ENCODE measurements at places on chromosomes 7 and 10.

- DNase-seq = no peak
Measured at GRCh38 chr7:97460433-97460832, 271.5 kb upstream of the TAC1 start.

DNA sequence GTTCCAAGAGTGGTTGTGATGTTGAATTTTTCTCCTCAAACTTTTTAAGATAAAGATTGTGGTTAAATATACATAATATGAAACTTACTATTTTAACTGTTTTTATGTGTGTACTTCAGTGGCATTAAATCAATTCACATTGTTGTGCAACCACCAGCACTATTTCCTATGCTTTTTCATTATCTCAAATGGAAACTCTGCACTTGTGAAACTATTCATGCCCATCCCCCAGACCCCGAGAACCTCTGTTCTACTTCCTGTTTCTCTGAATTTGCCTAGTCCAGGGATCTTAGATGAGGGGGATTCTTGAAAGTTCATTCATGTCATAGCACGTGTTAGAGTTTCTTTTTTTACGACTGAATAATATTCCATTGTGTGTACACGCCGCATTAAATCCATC lies 67.0 kb downstream of the WDR37 start:
- DNase-seq = peak; percentile 15

DNA sequence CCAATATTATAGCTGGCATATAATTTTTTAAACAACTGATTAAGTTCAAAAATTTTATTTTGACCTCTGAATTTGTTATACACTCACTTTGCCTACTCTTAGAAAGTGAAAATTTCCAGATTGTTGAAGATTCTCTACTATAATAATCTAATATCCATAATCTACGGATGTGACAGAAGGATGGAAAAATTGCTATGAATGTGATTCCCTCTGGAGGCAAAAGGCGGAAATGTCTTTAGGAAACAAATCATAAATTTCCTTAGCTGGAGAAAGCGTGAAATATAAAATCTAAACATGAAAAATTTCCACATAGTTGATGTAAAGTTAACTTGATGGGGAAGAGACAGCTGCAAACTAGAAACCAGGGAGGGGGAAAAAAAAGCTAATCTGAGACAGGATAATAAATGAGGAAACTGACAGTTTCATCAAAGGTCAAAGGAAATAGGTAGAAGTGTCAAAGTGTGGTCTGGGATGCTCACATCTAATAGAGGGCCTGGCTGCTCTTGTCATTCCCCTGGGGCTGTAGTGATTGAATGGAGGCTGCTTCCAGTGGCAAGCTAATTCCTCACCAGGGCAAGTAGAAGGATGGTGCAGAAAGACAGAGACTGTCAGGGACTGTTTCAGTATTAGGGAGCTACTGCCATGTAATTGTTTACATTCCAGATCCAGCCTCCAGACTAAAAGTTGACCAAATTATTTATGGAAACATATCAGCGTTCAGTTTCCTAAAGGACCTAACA lies 264.5 kb downstream of the SDHAF3 start:
- no peak for DNase-seq

DNA sequence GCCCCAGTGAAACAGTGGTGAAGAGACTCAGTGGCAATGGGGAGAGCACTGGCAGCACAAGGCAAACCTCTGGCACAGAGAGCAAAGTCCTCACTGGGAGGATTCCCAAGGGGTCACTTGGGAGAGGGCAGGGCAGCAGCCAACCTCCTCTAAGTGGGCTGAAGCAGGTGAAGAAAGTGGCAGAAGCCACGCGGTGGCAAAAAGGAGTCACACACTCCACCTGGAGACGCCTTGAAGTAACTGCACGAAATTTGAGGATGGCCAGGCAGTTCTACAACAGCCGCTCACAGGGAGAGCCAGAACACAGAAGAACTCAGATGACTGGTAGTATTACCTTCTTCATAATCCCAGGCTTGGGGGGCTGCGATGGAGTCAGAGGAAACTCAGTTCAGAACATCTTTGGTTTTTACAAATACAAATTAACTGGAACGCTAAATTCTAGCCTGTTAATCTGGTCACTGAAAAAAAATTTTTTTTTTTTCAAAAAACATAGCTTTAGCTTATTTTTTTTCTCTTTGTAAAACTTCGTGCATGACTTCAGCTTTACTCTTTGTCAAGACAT lies 574 bp upstream of the IL6 start:
- DNase-seq = peak; percentile 70

- DNase-seq = no peak
Measured at GRCh38 chr7:46383605-46384004, 462.5 kb upstream of the IGFBP3 start.

- no peak for DNase-seq
Measured at GRCh38 chr7:40969641-40970040, 733.2 kb downstream of the INHBA start.

- DNase-seq = no peak
Measured at GRCh38 chr10:5698062-5698461, 13.4 kb downstream of the TASOR2 start.

GRCh38 chr10:98242823-98243222 lies 25.2 kb downstream of the LOXL4 start:
- DNase-seq = peak; percentile 20

GRCh38 chr10:117169480-117169879 lies 27.8 kb upstream of the KCNK18 start:
- no peak for DNase-seq

GRCh38 chr10:96612055-96612830 lies 25.4 kb upstream of the TM9SF3 start:
- no peak for DNase-seq

DNA sequence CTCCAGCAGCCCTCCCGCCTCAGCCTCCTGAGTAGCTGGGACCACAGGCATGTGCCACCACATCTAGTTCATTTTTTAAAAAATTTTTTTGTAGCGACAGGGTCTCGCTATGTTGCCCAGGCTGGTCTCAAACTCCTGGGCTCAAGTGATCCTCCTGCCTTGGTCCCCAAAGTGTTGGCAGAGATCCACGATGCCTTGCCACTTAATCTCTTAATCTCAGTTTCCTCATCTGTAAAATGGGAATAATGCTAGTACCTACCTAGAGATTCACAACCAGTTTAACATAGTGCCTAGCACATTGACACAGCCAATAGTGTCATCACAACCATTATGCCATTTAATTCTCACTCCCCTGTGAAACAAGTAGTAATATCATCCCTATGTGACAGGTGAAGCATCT lies 4.8 kb upstream of the CPA4 start:
- DNase-seq = no peak

DNA sequence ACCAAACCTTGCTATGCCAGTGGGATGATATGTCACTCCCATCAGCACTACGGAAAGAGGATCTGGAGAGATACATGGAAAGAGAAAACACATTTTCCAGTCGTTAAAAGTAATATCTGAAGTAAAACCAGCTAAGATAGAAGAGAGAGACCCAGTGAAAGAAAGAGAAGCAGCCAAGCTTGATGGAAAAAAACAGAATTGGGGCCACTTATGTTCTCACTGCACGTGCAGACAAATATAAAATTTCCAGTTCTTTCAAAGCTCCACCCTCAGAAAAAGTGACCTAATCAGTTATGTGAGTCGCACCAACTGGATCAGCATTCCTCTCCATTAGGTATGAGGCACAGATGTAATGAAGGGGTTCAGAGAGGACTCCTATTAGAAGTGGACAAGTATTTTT lies 266.1 kb downstream of the MTERF1 start:
- no peak for DNase-seq

- DNase-seq = peak; percentile 38
Measured at GRCh38 chr10:62620491-62620890, 184.0 kb upstream of the ADO start.

- DNase-seq = no peak
Measured at GRCh38 chr10:81872206-81872862, 2.7 kb upstream of the NRG3 start.

DNA sequence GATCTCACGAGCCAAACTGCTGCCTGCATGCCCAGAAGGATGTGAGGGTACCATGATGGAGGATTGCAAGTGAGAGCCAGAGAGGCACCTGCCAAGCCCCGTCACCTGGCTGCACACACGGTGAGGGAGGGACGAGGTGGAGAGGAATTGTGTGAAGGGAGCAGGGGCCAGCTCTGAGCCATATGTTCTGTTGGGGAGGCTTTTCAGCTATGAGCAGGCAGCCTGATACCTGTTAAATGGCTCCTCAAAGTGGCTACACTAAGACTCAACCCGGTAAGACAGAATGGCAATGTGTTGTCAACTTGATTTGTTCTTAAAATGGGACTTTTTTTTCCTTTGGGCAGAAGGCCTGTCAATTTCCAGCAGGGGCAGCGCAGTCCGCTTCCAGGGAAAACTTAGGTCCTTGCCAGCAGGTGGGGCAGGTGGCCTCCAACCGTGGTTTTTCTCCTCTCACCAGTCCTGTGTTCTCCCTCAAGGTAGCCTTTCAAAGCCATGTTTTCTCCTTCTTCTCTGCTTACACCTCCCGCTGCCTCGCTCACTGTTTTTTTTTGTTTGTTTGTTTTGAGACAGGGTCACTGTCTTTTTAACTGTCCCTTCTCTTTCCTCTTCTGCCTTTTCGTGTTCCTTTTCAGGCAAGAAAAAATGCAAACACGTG lies 57.7 kb upstream of the ZNRF2 start:
- DNase-seq = no peak

- DNase-seq = no peak
Measured at GRCh38 chr7:91681718-91682117, 198.8 kb downstream of the MTERF1 start.

DNA sequence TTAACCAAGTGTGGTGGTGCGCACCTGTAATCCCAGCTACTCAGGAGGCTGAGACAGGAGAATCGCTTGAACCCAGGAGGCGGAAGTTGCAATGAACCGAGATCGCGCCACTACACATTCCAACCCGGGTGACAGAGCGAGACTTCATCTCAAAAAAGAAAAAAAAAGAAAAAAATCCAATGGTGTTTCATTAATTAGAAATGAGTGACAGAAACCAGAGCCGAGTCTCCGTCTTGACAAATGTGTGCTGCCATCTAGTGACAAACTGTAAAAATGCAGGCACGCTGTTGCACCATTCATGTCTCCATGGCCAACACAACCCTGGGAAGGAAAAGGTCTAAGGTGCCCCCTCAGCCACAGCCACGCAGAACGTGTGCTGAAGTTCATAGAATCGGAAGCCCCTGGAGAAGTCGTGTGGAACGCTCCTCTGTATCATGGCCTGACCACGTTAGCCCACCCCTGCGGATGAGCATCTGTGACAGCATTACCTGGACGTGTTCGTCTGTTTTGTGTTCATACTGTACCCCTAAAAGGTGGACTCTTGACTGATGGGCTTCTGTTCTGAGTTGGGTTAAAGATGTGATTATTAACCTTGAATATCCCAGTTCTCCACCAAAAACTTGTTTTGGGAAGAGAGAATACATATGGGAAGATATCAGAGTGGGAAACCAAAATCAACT lies 94.9 kb downstream of the LYZL2 start:
- peak; percentile 87 for DNase-seq

DNA sequence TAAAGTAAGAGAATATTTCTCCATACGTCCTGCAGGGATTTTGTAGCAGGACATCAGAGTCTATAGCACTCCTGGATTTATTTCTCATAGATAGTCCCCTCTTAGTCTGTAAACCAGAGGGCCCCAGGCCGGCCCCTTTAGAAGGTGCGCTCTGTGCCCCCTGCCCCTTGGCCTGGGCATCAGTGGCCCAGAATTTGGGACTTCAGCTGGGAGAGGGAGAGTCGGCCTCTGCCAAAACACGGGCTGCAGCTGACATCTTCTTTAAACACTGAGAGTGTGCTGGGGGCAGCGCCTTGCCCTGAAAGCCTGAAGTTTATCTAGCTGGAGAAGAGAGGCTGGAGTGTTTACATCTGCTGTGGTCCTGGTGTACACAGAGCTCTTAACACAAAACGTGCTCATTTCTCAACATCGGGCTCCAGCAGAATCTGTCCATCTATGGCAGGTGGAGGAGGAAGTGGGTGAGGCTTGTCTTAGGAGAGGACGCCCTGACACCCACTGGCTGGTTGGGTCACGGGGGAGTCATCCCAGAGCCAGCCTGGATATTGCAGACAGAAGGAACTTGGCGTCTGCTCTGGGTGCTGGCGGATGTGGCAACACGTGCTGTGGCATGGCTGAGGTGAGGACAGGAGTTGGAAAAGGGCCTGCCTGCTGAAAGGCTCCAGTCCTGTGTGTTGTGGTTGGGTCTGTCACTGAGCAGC lies 5.0 kb upstream of the TACR2 start:
- DNase-seq = no peak

DNA sequence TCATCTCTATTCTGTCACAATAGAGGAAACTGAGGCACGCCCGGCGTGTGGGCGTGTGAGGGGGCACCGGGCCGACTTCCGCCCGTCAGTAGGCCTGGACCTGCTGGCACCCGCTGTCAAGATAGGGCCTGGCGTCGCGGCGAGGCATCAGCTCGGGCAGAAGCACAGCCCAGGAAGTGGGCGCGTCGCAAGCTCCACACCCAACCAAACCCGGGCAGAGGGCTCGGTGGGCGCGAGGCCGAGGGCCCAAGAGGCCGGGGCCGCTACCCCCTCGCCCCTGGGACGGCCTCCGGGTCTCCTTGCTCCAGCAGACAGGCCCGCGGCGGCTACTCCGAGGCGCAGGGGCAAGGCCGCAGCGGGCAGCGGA lies 91.2 kb downstream of the SPAG6 start:
- DNase-seq = no peak

GRCh38 chr10:122342293-122343134 lies 32.0 kb upstream of the PLEKHA1 start:
- peak; percentile 77 for DNase-seq

GRCh38 chr10:63825111-63825510 lies 303.9 kb downstream of the REEP3 start:
- DNase-seq = no peak

- DNase-seq = no peak
Measured at GRCh38 chr7:156318426-156318825, 322.1 kb upstream of the RNF32 start.

DNA sequence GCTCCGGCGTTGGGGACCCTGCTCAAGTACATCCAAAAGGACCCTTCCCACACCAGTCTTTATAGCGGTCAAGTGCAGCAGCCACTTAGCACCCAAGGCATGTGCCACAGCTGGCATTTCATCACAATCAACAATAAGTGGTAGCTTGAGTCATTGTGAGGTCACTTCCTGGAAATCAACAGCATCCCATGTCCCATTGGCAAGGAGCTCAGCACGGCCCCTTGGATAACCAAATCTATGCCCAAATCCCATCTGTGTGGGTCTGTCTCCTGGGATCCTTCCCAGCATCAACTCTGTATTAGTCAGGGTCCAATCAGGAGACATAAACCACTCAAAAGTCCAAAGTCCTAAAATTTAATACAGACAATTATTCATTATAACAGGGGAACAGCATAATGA lies 27.1 kb downstream of the MDH2 start:
- DNase-seq = no peak

All from OCI-LY7 (cell line).